ENCODE measurements at places on chromosomes 13 and 19.
A peak's percentile ranks its signal among the peaks of the same experiment; 100 is the strongest.

DNA sequence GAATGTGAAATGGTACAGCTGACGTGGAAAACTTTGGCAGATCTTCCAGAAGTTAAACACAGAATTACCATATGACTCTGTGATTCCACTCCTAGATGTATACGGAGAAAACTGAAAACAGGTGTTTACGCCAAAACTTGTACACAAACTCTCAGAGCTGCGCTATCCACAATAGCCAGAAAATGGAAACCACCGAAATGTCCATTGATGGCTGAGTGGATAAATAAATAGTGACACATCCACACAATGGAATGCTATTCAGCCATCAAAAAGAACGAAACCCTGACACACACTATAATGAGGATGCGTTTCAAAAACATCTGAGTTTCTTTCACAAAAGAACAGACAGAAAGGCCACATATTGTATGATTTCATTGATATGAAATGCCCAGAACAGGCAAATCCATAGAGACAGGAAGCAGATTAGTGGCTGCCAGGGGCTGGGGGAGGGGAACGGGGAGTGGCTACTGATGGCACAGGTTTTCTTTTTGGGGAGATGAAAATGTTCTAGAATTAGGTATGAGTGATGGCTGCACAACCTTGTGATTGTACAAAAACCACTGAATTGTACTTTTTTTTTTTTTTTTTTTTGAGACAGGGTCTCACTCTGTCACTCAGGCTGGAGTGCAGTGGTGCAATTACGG, 33.0 kb downstream of the IL12RB1 start:
- DNase-seq, result peak; percentile 82

DNA sequence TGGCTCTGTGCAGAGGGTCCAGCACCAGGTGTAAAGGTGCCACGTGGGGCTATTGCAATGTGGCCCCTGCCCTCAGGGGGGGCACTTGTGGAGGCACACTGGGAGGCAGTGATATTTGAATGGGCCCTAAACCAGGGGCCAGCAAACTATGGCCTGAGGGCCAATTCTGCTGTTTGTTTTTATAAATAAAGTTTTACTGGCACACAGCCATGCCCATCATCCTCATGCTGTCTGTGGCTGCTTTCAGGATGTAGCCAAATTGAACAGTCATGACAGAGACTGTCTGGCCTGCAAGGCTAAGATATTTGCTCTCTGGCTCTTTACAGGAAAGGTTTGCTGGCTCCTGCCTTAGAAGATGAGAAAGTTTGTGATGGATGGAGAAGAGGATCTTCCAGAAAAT, 33.9 kb upstream of the RANBP3 start:
- no peak for DNase-seq

DNA sequence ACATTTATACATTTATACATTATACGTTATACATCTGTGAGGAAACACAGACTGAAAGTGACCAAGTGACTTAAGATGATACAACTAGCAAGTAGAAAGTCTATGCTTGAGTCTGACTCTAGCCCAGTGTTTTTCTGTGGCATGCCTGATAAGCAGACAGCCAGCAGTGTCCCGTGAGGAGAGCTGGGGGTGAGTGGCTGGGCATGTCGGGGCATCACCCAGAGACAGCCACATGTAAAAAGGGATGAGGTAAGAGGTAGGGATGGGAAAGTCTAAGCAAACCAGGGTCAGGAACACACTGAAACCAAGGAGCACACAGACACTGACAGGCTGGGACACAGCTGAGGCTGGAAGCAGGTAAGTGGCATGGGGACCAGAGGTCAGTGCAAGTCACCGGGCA, 333.2 kb downstream of the FOXO1 start:
- DNase-seq, result no peak

DNA sequence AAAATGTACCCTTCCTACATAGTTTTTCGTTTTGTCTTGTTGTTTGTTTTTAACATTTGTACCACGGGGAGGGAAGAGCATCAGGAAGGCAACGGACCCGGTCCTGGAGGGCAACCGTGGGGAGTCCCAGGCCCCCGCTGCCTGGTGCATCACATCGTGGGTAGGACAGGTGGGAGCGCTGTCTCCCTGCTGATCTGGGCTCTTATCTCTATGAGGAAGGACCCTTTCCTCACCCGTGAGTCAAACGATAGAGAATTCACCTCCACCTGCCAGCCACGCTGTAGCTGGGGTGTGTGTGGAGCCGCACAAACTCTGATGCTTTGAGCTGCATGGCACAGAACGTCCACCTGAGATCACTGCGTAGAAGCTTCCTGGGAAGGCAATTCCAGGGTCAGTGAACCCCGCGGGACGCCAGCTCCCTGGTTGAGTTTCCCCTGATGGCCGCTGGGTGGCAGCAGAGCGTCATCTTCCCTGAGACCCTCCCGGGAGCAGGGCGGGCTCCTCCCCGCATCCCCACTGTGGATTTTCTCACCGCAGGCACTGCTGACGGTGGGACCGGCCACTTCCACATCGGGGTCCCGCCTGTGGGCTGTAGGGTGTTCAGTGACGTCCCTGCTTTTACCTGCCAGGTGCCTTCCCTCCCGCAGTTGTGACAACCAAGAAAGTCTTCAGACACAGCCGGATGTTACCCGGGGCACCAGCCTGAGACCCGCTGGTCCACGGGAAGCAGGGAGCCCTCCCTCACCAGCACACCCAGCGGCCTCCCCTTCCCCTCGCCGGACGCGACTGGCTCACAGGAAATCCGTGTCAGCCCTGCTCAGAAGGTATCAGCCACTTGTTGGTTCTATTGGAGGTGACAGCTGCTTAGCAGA, 54.7 kb downstream of the ZNF787 start:
- DNase-seq, result peak; percentile 22

DNA sequence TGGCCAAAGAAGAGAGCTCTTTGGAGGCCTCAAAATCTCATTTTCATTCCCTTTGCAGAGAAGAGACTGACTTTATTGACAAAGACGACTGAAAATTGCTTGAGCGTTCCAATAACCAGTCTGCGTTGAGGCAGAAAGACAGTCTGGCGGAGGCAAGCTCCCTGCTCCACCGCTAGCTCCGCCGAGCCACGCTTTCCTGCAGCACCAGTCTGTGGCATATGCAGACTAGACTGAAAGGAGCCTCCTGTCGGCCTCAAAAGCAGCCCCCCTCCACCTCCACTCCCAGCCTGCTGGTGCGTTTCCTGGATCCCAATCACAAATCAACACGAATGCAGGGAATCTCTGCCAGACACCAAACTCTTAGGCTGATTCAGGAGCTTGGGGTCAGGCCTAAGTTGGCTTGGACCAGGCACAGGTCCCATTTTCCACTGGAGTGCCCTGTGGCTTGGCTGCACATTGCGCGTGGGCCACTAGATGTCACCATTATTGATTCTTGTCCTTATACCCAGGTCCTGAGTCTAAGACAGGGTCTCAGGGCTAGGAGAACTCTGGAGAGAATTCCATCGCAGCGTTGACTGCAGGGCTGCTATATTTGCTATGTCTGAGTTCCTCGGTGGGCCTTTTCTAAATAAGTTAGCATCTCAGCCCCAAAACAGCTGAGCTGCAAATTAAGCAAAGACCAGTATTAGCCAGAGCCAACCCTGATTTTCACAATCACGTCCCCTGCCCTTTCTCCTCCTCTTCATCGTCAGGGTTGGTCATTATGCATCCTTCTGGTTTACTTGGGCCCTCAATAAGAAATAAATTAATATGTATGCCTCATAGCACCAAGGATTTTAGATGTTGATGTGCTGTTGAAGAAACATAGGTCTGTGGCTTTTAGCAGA, 5.2 kb upstream of the ZNF507 start:
- peak; percentile 41 for DNase-seq

DNA sequence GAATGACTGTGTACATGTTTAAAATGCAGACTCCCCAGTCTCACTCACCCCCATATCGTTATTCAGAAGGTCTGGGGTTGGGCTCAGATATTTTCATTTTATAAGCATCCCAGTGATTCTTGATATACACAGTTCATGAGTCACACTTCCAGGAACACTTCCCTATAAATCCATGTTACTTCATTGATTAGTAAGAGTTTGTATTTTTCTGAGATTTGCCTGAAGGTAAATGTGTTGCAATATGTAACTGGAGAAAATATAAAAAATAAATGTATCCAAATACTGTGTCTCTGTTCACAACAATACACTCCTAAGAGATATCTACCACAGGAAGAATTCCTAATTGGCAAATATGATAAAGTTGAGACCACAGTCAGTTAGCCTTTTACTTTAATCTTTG, 6.6 kb upstream of the PDX1 start:
- no peak for DNase-seq

DNA sequence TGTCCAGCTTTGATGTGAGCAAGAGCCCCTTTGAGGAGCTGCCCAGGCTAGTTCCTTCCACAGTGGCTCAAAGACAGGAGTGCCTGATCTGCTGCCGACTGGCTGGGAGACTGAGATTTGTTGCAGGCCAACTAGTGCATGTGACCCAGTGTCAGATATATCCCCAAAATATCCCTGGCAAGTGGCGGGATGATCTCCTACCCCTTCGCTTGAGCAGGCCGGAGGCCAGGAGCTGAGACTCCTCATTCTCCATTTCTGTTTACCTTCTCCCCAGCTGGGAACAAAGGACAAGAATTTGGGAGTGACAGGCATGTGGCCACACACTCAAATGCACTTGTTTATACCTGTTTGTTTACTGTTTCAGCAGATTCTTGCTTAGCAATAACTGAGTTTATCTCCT, 37.1 kb upstream of the XPO4 start:
- no peak for DNase-seq

- no peak for DNase-seq
Measured at GRCh38 chr19:41376998-41377365, 649 bp downstream of the TMEM91 start.

GRCh38 chr19:19067276-19068072, 3.7 kb downstream of the SLC25A42 start:
- DNase-seq, result peak; percentile 66

DNA sequence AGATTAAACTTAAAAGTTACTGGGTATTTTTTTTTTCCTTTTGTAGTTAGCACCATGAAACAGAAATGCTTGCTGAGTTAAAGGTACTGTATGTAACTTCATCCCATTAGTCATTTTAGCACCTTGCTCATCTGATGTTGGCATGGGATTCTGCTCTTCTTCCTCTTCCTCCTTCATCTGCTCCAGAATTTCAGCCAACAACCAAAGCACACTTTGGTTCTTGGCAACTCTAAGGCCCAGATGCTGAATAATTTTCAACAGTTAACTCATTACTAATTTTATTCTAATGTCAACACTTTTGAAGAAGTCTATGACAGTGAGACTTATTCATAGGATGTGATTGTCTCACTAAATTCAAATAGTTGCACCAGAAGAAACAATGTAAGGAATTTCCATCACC, 359.2 kb downstream of the KCTD12 start:
- no peak for DNase-seq

GRCh38 chr13:94296471-94296870, 183.0 kb downstream of the DCT start:
- DNase-seq, result no peak

DNA sequence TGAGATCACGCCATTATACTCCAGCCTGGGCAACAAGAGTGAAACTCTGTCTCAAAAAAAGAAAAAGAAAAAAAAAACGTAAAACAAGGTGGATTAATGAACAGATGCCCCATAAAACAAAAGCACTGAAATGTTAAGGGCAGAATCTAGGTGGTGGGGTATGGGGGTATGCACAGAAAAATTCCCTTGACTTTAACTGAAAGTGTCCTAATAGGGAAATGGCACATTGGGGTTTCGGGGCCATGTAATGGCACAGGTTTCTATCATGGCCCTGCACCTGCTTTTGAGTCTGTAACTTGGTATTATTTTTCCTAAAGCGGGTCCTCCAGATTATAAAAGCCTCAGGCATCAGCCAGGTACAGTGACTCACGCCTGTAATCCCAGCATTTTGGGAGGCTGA, 16.2 kb downstream of the NOP53 start:
- no peak for DNase-seq

DNA sequence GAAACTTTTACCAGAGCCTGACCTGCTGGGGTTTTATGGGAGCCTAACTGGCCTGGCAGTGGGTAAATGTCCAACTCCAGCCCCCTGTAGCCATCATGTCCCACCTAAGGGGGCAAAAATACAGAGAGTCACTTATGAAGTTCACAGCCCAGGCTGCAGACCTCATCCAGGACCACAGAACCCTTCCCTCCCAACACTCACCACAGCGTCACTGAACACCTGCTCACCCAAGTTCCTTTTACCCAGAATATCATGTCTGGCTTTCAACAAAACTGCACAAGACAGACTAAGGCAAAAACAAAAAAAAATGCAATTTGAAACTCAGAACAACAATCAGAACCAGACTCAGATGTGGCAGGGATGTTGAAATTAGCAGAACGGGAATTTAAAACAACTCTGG, 6.4 kb downstream of the CEACAM3 start:
- DNase-seq, result no peak

DNA sequence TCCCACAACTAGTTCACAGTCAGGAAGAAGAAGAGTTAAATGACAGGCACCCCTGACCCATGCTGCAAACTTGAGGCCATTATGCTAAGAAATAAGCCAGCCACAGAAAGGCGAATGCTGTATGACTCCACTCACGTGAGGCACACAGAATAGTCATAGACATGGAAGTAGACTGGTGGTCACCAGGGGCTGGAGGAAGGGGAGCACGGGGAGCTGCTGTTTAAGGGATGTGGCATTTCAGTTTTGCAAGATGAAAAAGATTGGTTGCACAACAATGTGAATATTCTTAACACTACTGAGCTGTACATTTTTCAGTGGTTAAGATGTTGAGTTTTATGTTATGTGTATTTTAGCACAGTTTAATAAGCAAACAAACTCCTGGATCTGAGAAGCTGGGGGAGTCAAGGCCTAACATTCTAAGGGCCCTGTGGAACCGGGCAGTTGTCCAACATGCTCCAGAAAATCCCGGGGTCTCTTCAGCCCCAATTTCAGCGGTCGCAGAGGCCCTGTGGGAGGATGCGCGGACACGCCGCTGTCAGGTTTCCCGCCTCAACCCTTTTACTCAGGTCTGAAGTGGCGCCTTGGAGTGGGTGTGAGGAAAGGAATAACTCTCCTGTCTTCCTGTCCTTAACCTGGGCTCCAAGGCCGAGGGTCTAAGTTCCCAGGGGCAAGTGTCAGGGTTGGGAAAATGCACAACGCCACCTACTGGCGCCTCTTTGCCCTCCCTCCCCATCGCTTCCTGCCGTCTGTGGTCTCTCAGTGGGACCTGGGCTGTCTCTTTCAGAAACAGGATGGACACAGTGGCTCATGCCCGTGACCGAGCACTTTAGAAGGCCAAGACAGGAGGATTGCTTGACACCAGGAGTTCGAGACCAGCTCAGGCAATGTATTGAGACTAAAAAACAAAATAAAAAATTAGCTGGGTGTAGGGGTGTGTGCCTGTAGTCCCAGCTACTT, 4.4 kb upstream of the TMEM272 start:
- DNase-seq, result no peak

All from AG10803 (cell line).